ENCODE measurements at places on chromosomes 7 and 10.

DNA sequence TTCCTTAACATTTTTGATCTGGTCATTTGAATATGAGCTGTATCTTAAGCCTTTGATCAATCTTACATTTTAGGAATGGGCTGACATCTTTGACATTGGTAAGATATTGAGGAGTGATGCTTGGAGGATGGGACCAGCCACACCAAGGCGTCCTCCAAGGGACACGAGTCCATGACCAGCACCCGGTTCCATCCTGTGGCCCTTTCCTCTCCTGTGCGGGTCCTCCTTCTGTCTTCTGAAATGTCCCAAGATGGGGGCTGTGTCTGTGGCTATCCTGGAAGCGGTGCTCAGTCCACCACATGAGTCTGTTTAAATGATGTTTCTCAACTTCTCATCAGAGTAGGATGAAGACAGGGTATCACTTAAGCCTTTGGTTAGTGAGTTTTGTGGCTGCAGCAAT lies 67.3 kb upstream of the SHH start:
- no peak for DNase-seq

GRCh38 chr10:4883079-4883739 lies 57.2 kb downstream of the AKR1E2 start:
- DNase-seq, result no peak

GRCh38 chr7:7017707-7018280 lies 164.6 kb upstream of the C1GALT1 start:
- no peak for DNase-seq

DNA sequence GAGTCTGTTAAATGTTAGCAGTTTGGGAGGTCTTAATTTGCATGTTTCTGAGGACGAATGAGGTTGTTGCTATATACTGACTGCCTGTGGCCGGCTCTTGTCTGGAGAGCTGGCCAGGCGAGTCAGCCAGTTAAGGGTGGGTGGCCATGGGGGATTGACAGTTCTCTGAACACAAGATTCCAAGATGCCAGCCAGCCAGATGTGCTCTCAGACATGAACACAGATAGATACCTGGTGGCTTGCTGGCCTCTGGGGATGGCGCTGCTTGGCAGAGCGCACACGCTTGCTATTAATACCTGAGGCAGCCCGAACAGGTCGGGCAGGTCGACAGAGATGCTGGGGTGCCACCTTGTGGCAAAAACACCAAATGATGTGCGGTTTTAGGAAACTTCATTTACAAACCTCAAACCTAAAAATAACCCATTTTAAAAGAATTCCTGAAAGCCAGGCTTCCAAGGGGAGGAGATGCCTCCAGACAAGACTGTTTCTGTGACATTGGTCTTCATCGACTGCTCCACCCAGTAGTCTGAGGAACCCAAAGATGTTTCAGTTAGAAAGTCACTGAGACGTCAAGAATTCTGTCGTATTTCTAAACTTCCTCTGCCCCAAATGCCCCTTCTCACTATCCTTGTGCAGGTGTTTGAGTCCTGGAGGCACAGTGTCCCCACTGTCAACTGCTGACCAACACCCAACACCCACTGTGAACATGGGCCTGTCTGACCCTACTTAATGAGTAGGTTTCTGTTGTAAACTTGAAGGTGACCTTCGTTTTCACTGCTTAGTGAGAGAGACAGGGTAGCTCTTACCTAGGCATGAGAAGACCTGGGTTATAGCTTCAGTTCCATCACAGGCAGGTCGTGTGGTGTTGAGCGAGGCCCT lies 123.4 kb downstream of the NT5C2 start:
- peak; percentile 82 for DNase-seq

GRCh38 chr10:61669849-61670248 lies 7.1 kb downstream of the CABCOCO1 start:
- no peak for DNase-seq

DNA sequence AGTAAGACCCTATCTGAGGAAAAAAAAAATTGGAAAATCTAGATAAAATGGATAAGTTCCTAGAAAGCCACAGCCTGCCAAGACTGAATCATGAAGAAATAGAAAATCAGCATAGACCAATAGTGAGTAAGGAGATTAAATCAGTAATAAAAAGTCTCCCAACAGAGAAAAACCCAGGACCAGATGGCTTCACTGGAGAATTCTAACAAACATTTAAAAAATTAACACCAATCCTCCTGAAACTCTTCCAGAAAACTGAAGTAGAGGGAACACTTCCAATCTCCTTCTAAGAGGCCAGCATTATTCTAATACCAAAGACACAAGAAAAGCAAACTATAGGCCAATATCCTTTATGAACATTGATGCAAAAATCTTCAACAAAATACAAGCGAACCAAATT lies 8.8 kb upstream of the LIMK1 start:
- DNase-seq, result no peak

GRCh38 chr7:155832581-155832981 lies 20.3 kb upstream of the SHH start:
- no peak for DNase-seq

DNA sequence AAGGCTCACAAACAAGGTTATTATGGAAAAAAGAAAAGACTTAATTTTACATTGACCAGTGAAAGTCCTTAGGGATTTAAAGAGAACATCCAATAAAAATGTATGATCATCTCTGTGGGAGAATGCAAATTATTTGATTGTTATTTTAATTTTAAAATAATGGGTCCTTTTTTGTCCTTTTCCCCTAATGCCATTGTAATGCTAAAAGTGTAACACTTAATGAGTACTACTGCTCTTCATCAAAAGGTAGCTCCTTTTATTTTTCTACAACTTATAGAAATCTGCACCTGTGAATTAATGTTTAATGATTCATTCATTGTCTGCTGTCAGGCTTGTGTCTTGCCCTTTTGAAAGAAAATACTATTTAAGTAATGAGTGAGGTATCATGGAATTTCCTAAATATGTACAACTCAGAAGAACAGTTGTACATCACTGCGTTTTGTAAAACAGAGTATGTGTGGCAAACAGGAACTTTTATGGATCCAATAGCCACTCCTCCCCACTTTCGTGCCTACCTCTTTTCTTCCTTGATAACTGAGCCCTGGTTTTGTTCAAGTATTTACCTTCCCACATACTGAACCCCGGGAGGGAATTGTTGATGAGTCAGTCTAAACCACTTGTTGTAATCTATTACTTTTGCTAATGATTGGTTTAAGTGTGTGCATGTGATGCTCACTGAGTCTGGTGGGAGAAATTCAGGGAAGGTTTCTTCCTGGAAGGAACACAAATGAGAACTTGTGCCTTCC lies 19.9 kb upstream of the TRUB1 start:
- no peak for DNase-seq

- DNase-seq, result no peak
Observed at GRCh38 chr7:23284871-23285270, 14.3 kb upstream of the MALSU1 start.

GRCh38 chr7:151381098-151381347 lies 28.8 kb downstream of the WDR86 start:
- DNase-seq, result no peak

- DNase-seq, result no peak
Observed at GRCh38 chr7:94940241-94940640, 32.8 kb downstream of the PPP1R9A start.

DNA sequence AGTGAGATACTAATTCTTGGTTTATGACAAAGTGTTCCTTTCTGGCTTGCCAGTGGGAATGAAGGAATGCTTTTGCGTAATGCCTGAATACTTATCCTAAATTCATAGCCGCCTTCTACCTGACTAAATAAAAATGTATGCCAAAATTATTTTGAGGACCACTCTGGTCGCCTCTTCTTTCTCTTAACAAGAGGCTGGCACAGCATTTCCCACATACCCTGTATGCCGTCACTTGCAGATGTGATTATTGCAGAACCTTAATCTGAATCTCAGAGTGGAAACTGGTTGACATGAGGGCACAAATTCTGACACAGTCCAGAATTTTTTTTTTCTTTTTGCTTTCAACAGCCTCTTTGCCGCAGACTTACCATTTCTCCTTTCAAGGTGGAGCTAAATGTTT lies 124.6 kb upstream of the GLCCI1 start:
- DNase-seq, result no peak

DNA sequence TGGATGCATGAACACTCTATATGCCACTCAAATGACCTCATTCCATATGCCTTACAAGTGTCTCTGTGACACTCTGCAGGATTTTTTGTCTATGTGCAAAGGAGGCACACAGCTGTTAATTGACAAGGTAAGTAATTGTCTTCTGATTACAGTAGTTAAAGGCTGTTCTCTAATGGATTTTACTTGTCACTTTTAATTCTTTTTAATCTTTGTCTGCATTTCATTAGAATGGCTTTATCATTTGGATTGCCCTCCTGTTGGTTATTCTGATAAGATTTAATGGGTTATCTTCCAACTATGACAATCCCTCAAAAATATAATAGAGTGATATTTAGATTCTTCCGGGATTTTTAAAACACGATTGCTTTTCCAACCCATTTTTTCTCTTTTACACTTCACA lies 290.0 kb upstream of the TEX47 start:
- no peak for DNase-seq

DNA sequence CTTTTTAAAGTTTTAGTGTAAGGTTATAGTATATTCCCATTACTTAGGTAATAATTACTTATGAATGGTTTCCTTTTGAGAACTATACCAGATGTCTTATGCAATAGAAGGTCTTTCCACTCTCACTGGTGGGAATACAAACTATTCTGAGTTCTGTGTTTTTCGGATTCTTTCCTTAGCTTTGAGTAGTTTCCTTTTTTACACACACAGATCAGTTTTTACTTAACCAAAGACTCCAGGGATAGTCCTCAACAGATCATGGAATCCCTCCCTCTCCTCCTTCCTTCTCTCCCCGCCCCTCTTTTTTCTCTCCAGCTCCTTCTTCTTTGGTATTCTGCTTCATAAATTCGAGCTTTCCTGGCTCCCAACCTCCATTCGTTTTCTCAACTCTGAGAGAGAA lies 13.3 kb downstream of the COPG2 start:
- no peak for DNase-seq

DNA sequence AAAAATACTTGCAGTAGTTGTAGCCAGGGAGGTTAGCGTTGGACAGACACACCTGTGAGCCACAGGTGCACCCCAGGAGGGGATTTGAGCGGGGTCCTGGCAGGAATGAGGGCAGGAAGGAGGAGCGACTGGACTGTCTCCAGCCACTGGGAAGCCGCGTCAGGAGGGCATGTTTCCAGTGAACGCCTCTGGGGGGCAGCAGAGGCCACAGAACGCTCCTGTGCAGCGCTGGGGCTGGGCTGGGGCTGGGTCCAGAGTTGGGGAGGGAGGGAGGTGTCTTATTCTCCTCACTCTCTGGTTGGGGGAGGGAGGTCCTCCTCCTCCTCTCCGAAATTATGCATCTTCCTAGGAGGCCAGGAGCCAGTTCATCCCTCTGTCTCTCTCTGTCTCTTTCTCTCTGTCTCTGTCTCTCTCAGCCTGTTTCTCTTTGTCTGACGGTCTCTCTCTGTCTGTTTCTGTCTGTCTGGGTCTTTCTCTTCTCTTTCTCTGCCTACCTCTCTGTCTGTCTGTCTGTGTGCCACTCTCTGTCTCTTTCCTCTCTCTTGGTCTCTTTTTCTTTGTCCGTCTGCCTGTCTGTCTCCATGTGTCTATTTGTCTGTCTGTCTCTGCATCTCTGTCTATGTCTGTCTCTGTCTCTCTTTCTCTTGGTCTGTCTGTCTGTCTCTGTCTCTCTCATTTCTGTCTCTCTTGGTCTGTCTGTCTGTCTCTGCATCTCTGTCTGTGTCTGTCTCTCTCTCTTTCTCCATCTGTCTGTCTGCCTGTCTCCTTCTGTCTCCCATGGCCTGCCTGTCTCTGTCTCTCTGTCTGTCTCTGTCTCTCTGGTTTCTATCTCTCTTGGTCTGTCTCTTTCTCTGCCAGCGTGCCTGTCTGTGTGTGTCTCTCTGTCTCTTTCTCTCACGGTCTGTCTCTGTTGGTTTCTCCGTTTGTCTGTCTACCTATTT lies 9.9 kb upstream of the PSMG3 start:
- DNase-seq, result peak; percentile 76

DNA sequence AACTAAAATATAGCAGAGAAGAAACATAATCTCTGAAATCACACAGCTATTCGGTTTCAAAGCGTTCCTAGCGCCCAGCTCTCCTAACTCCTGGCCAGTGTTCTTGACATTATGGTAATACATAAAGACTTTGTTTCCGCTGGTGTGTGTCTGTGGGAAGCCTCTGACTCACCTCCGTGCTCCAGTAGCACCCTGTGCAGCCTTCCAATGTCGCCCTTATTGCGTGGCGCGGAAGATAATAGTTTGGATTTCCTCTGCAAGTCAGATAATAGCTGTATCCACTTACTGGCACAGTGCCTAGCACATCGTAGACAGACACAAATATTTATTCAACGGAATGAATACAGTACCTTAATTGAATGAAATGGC lies 570 bp downstream of the BMS1 start:
- peak; percentile 18 for DNase-seq

GRCh38 chr7:44433255-44434022 lies 57.0 kb downstream of the NUDCD3 start:
- DNase-seq, result no peak

DNA sequence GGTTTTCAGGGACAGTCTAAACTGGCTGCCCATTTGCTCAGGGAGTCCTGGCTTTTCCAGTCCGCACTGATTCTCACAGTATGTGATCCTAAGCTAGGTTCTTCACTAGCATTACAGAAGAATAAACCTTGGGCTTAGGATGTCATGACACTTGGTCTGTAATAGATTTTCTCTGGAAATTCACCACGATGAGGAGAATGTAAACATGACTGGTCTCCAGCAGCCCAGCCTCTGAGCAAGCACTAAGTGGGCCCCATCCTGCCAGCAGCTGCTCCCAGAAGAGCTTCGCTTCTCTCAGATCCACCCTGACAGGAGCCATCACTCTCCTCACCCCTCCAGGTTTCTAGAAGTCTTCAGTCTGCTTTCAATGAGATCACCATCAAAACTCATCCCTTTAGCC lies 103.7 kb upstream of the ZPBP start:
- no peak for DNase-seq

GRCh38 chr10:124482236-124482800 lies 20.7 kb downstream of the LHPP start:
- no peak for DNase-seq

- DNase-seq, result no peak
Observed at GRCh38 chr7:27186668-27187474, 1.8 kb upstream of the HOXA11 start.

- no peak for DNase-seq
Observed at GRCh38 chr10:15140698-15141097, 27.8 kb downstream of the NMT2 start.

GRCh38 chr10:2885288-2886278 lies 181.8 kb upstream of the PFKP start:
- DNase-seq, result no peak

DNA sequence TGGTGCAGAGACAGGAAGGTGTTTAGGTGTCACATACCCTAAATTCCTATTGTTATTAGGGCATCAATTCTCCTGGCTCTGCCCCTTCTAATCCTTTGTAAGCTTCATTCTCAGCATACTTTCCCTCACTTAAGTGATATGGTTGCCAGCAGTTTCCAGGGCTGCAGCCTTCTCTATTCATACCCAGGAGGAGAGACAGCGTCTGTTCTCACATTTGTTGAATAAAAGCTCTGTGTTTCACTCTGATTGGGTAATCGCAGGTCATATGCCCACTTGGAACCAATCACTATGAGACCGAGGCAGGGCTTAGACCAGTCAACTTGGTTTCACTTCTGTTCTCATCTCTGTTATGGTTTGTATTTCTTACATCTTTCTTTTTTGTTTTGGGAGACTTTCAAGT lies 109.6 kb upstream of the MTPN start:
- DNase-seq, result peak; percentile 9

Data from activated CD4-positive, alpha-beta T cell treated with anti-CD3 and anti-CD28 coated beads, Interleukin-2, amount 10 ng/mL, durations not matched to agents 7 days and 5 days (primary cell).